ENCODE measurements at places on chromosomes 4 and X. TPM values are rescaled to one million over a fixed set of nuclear protein-coding genes. Genes with fewer than 3 reads are reported as not detected.

- DNase-seq: no peak
These were observed 12.9 kb downstream of the HHIP start for GRCh38 chr4:144658903-144659302.

- DNase-seq: no peak
These were observed 13.8 kb upstream of the HPGDS start for GRCh38 chr4:94356444-94356843.

- DNase-seq: no peak
These were observed 61.4 kb downstream of the WFS1 start for GRCh38 chr4:6331018-6331417.

GRCh38 chr4:67465032-67465762 is 80.1 kb downstream of the CENPC start:
- DNase-seq: no peak

GABRB1 gene
- not detected for polyA plus RNA-seq

DOK7 gene
- polyA plus RNA-seq: 18.4 TPM

DNA sequence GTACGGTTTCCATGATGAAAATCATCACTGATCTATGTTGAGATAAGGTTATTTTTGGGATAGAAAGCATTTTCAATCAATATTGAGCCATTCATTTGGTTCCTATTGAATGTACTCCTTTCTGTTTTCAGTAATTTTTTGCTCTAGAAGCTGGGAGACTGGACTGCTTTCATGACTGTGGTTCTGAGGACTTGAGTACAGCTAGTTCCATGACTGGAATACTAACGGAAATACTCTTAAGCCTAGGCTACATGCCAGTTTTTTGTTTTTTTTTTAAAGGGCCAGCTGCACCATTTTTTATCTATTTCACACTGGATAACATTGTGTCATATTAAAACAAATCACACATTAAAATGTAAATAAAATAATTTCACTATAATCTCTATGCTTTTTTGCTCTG is 16.7 kb downstream of the PRR32 start:
- DNase-seq: no peak
